Stimulated activated CD8-positive, alpha-beta memory T cell treated with anti-CD3 and anti-CD28 coated beads, Interleukin-7, amount 100 ng/mL, for 48 hours (primary cell): ENCODE measurements at places on chromosomes 4 and X.

DNA sequence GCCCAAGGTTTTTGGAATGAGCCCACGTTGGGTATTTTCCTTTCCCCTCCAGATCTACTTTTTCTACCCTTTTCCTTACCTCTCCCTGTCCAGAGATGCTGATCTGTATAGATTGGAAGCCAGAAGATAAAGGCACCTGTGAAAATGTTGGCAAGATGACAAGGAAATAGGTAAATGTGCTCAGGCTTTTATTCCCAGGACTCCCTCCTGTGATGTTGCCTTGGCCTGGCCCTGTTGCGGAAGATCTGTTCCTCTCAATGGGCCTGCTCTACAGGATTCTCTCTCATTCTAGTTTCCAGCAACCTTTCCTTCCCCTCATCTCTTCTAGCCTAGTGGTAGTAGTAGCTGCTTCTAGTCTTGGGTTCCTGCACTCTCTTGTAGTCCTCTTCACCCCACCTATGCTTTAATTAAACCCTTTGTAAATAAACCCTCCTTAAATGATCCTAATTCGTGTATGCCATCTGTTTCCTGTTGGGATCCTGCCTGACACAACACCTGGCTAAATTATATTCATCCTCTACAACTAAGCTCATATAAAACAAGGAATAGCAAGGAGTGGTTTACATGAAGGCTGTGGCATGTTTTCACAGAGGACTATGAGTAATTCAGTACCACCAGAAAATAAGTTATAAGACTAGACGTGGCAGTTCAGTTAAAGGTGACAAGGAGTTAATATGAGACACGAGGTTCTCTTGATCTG, 95.7 kb upstream of the MAOA start:
- no peak for DNase-seq

DNA sequence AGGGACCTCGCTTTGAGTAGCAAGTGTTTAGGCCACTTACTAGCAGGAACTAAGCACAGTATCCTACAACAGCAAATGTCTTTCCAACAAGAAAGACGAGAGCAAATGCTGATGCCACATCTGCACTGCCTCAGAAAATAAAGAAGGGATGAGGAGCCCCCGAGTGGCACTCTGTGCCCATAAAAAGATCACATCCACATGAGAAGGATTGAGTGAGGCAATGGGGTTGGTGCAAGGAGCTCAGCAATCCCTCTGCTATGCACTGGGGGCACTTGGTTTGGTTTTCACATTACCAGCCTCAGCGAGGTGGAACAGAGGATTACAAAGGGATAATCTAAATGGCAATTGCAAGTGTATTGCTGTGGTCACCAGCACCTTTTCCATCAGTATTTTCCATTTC, 252.8 kb upstream of the SLC7A11 start:
- DNase-seq = no peak

DNA sequence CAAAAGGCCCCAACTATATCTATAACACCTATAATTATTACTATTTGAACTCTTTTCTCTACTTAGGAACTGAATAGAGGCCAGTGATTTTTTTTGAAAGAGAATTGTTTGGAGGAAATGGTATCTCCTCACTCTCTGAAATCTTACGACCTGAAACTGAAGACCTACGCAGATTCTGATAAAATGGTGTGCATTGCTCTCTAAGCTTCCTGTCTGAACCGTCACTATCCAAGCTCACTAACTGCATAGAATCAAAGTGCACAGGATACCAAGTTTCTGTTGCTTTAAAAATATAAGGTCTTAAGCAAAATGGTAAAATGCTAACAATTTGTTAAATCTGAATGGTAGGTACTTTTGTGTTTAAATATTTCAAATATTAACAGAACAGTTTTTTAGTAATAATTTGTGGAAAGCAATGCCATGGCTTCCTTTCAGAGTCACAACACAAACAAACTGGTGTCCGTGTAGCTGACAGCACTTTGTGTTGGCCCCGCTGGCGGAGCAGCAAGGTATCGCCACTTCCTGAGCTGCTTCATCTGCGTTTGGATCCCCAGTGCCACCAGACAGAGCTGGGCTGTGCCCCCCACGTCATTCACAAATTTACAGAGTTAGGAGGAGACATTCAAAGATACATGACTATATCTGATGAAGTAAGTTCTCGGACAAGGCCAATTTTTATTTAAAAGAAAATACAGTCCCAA, 313.9 kb downstream of the FBXW7 start:
- DNase-seq = no peak

GRCh38 chr4:2793586-2794485, 951 bp downstream of the SH3BP2 start:
- DNase-seq = no peak

GRCh38 chrX:47228550-47229270, 4.1 kb upstream of the USP11 start:
- DNase-seq = no peak

GRCh38 chrX:1679238-1679637, 64.4 kb downstream of the ASMT start:
- peak; percentile 18 for DNase-seq

- DNase-seq = no peak
Measured at GRCh38 chrX:133333154-133333750, 82.0 kb downstream of the GPC4 start.

GRCh38 chr4:82784681-82785610, 13.7 kb downstream of the SCD5 start:
- no peak for DNase-seq

DNA sequence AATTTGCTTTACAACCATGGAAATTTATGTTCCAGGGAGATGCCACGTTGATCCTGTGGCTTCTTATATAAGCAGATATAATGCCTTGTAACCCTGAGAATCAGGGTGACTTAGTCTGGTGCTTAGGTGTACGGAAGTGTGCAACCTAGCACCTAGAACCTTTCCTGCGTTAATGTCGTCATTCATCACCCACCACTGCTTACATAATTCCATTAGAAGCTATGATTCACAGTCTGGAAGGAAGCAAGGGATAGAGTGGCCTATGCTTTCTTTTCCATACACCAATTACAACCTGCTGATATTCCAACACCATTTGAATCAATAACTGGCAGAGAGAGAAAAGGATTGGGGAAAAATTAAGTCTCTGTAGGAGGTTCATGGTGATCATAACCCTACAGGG, 17.3 kb upstream of the CXCL8 start:
- no peak for DNase-seq

GRCh38 chr4:160510928-160511327, 1408.0 kb downstream of the RAPGEF2 start:
- no peak for DNase-seq

GRCh38 chr4:152531479-152531878, 4.4 kb downstream of the FBXW7 start:
- DNase-seq = no peak

- no peak for DNase-seq
Measured at GRCh38 chr4:78652282-78652876, 100.8 kb downstream of the ANXA3 start.

GRCh38 chr4:92636038-92636806, 332.5 kb downstream of the GRID2 start:
- no peak for DNase-seq

DNA sequence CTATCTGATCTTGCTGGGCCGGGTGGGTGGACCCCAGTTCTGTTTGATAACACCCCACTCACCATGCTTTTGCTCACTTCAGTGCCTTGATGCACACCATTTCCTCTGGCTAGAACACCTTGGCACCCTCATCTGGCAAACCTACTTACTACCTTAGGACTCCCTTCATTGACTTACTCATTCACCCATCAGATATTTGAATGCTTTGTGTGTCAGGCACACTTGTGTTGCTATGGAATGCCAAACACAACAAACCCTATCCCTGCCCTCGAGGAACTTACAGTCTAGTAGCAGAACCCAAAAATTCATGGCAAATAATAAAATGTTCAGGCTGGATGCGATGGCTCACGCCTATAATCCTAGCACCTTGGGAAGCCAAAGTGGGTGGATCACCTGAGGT, 13.9 kb downstream of the CCNG2 start:
- no peak for DNase-seq

DNA sequence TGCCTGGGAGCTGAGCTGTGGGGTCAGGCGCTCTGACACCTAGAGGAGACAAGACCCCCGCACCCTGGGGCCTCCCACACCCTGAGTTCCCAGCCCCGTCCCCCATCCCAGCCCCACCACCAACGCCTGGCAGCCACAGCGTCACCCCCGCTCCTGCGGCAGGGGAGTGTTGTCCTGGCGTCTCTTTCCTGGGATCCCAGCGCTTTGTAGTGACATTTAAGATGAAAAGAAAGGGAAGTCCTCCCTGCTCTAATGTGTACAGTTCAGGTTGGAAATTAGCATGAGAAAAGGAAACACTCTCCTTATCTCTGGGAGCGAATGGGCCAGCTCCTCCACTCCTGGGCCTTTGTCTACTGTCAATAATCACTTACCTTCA, 112.1 kb downstream of the FAM53A start:
- no peak for DNase-seq

DNA sequence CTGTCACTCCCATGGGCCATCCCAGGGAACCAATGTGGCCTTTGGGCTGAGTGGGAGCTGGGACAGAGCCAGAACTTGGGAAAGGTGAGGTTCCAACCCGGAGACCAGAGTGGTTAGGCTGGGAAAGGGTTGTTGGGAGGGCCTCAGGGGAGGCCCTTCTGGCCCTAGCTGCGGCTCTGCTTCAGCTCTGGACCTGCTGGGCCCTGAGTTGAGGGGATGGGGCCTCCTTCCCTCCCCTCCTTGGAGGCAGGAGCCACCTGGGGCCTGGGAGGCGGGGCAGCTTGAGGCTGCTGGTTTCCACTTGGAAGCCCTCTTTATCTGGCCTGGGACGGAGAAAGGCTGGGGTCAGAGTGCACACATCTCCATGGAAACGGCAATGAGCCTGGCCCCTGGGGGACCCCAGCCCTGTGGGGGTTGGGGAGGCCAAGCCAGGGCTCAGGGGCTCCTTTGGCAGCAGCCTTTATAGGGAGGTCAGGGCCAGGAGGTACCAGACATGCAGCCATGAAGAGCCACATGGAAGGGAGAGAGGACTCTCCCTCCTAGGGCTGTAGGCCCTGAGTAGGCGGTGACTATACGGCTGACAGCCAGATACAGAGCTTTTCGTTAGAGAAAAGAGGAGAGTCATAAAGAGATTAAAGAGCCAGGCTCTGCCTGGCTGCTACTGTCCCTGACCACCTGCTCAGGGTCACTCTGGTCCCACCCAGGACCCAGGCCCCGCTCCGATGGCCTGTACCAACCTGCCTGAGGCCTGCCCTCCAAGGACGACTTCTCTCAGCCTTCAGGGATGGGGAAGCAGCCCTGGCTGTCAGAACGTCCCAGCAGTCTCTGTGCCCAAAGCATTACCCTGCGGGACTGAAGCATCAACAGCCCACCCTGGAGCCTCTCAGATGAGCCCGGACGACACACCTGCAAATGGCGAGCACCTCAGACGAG, 6.9 kb upstream of the NSD2 start:
- DNase-seq = no peak

- DNase-seq = no peak
Measured at GRCh38 chr4:100198061-100198460, 7.8 kb upstream of the DDIT4L start.

DNA sequence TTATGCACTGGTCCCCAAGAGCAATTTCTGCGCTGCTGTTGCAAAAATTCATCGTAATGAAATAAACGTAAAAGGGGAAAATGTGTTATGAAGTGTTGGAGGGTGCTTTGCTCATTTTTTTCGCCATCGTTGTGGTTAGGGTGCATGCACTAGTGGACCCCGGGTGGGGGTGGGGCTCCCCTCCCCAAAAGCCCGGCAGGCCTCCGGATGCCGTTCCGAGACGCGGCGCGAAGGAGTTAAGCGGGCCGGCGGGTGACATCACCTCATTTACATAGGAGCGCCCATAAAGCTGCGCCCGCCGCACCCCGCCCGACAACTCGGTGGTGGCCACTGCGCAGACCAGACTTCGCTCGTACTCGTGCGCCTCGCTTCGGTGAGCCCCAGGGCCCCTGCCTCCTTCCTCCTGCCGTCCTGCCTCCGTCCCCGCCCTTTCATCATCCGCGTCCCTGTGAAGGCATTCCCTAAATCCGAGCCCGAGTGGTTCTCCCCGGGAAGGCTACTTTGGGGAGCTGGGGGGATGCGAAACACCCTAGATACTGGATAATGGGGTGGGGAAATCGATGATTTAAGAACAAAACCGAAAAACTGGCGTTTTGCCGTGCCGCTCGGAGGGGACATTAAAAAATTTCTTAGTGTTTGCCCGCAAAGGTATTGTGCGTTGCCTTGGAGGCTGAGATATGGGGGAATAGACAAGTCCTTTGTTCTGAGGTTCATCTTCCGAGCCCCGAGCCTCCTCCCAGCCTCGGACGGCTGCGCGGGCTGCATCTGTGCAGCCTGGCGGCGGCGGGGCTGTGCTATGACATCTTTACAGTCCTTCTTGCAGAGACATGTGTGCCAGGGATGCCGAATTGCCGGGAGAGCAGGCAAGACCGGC, at the start of gene TMSB4X:
TSS of gene TMSB4X (plus strand) at position 315 of the 874 bp plus-strand sequence.
- DNase-seq = peak; percentile 59

- DNase-seq = no peak
Measured at GRCh38 chrX:46575586-46575985, 2.0 kb downstream of the CHST7 start.

GRCh38 chrX:13397878-13398818, 78.3 kb upstream of the ATXN3L start:
- peak; percentile 17 for DNase-seq

GRCh38 chr4:70365479-70365878, 4.9 kb downstream of the SMR3A start:
- no peak for DNase-seq
